Mesothelial cell of epicardium (in vitro differentiated cells): ENCODE measurements at places on chromosomes 1 and 21.

- DNase-seq, result no peak
Measured at GRCh38 chr1:26820784-26821269, 5.7 kb upstream of the ZDHHC18 start.

- no peak for DNase-seq
Measured at GRCh38 chr1:159594625-159595405, 7.2 kb downstream of the APCS start.

DNA sequence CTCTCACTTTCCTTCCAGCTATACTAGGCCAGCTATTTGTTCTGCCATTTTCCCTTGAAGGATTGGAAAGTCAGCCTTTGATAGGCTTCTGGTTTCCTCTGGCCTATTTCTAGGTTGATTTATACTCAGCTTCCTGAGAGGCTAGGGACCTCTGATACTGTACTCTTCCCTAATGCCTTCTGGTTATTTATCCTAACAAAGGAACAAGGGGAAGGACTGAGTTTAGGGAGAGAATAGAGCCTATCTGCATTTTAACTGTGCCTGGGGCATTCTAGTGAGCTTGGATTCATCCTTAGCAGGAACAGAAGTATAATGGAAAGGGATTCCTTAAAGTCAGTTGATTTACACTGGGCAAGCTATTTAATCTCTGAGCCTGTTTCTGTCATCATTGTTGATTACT, 11.8 kb upstream of the TMEM39B start:
- DNase-seq, result no peak

DNA sequence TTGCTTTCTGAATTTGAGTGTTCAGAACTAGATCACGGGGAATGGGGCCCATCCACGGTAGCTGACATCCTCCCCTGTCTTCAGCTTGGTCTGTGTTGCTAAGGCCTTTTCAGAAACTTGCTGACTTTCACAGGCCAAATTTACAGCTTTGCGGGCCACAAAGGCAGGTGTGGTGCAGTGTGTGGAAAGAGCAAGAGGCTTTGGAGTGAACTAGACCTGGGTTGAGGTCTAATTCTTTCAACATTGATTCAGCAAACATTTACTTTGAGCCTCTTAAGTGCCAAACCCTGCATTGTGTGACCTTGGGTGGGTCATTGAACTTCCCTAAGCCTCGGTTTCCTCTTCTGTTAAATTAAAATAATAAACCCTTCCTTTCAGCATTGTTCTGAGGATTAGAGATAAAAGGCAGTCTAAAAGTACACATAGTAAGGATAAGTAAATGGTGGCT, 24.3 kb downstream of the STPG1 start:
- no peak for DNase-seq

GRCh38 chr1:80444171-80444570, 1356.6 kb upstream of the ADGRL2 start:
- no peak for DNase-seq

DNA sequence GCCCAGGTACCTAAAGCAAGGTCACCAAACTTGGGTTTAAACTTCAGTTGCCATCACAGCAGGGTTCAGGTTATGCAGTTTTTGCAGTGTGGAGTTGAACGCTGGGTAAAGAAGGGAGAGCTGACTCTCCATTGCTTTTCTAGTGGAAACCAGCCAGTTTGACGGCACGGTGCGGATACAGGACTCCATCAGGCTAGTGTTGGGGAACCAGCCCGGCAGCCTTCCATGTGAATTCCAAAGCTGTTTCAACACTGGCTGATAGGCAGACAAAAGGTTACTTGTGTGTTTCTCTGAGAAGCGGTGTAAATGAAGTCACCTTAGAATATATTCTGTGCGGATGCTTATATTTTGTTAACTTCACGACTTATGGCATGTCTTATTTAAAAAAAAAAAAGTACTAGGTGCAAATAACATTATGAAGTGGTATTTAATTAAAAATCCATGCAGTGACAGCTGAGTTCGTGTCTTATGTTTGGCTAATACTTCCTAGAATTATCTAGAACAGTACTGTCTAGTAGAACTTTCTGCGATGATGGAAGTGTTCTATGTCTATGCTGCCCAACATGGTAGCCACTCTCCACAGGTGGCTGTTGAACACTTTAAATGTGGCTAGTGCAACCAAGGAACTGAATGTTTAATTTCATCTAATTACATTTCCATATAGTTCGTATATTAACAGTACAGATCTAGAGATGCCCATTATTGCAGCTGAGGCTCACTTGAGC, 29.9 kb upstream of the RCAN3 start:
- no peak for DNase-seq

DNA sequence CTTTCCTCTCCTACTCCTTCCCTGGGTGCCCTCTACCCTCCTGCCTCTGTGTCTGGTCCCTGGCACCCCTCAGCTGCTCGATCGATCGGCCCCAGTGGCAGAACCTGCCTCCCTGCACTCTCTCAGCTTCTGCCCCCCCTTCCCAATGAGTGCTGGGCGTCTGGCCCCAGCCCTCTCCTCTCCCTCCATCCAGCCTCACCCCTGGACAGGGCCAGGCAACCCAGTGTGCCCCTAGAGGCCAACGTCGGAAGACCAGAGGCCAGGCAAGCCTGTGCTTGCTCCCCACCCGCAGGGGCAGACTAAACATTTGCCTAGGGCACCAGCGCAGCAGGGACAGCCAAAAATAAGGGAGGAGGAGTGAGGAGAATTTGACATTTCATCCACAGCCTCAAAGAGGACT, 43.5 kb downstream of the LGR6 start:
- no peak for DNase-seq

GRCh38 chr1:2921970-2922686, 99.1 kb upstream of the ACTRT2 start:
- no peak for DNase-seq
